ENCODE measurements at places on chromosomes 16 and 17. TPM values are rescaled to one million over a fixed set of nuclear protein-coding genes. Genes with fewer than 3 reads are reported as not detected.

DNA sequence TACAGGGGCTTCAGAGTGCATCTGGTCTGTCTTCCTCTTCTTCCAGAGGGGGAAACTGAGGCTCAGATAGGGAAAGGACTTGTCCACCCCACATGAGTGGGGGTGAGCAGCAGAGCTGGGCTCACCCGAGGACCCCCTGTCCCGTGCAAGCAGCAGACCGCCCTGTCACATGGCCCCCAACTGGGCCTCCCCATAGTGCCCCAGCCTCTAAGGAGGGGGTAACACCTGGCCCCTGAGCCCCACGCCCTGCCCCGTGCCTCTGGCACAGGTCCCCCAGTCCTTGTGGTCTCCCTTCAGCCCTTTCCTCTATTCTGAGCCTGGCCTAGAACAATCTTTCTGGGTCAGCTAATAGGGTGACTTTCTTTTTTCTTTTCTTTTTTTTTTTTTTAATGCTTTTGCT lies 6.5 kb upstream of the NECAB2 start:
- no peaks in the 10 kb centered on the region for H3K27me3 ChIP-seq
- peaks cover 27% of the 10 kb centered on the region for H3K36me3 ChIP-seq

The SCN4A gene
- 3.4 TPM for total RNA-seq

DNA sequence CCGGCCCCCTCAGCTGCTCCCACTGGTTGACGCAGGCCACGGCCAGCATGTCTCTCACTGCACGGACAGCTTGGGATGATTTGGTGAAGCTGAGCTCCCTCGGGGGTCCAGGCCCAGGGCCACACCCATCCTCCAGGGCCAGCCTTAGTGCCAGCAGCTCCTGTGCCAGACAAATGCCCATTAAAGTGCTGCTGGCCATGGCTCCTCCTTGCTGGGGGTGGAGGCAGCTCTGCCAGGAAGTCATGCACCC lies 2.5 kb downstream of the TRIM47 start:
- H3K27me3 ChIP-seq, result no peaks in the 10 kb centered on the region
- peaks cover 27% of the 10 kb centered on the region for H3K4me1 ChIP-seq
- no peak overlapping the region for H3K4me3 ChIP-seq
- DNase-seq, result no peak
- peak overlapping the region; percentile 96 for H3K27ac ChIP-seq

DNA sequence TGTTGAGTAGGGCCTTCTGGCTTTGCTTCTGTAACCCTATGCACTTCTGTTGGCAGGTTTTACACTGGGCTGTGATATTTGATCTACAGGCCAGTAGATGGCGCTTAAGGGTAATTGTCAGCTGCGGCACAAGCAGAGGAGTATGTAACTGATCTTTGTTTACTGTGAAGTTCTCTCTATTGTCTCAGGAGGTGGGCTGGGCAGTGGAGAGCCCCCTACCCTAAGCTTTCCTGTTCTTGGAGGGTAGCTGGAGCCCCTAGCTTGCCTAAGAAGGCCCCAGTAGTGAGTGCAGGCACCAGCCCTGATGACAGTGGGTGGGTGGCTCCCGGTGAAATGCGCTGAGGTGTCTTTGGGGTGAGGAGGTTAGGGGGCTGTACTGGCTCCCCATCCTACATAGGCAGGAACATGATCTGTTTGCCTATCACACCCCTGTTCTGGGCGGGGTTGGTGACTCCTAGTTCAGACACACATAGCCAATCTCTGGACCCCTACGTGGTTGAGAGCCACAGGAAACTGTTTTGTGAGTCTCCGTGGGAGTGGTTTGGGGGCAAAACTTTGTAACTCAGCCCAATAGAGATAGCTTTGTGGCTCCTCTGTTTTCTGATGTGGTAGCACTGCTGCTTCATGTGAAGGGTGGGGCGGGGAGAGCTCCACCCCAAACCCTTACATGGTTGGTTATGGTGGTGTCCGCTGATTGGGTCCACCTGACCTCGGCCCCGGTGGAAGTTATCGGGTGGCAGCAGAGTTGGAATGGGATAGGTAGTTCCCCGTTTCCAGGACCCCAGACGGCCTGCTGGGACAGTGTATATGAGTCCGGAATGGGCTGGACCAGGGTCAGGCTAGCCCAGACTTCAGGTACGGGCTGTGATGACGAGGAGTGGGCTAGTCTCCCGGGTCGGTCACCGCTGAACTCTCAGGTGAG lies 60.4 kb downstream of the SLFN11 start:
- H3K4me1 ChIP-seq, result no peaks in the 10 kb centered on the region
- no peak overlapping the region for H3K27ac ChIP-seq
- no peak overlapping the region for H3K4me3 ChIP-seq

GRCh38 chr16:88686439-88687253 lies at the start of gene SNAI3:
Gene SNAI3, minus strand, starts transcription at chr16:88686507. Its CDS starts 101 bp downstream, at chr16:88686406.
- peak; percentile 91 for DNase-seq
- no peak within 1 kb of the TSS for H3K4me3 ChIP-seq
- H3K27me3 ChIP-seq, result peaks cover 10% of the 10 kb centered on the region
- no peak within 1 kb of the TSS for H3K27ac ChIP-seq
- H3K36me3 ChIP-seq, result no peaks in the 10 kb centered on the region

DNA sequence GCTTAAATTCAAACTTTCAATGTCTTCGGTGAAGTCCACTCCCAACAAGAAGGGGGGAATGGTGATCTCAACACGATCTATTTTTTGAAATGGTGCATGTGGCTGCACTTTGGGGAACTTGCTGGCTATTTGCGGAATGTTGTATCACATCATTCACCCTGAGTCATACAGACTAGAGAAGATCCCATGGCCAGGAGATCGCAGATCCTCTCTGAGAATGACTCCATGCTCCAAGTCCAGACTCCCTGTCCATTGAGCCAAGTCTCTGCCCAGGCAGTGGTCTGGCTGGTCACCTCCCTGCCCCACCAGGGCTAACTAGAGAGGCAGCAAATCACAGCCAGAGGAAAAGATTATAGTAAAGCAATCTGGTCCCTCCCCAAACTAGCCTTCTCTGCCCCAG lies 120.6 kb downstream of the XYLT1 start:
- no peaks in the 10 kb centered on the region for H3K27me3 ChIP-seq
- no peak overlapping the region for H3K27ac ChIP-seq
- H3K4me1 ChIP-seq, result peaks cover 2% of the 10 kb centered on the region
- DNase-seq, result no peak

- H3K4me1 ChIP-seq, result peaks cover 29% of the 10 kb centered on the region
- peak overlapping the region; percentile 74 for H3K27ac ChIP-seq
- peak; percentile 76 for DNase-seq
- no peak overlapping the region for H3K4me3 ChIP-seq
Observed at GRCh38 chr17:4513113-4514032, 14.7 kb downstream of the SPNS2 start.

The AGRP gene
- not detected for total RNA-seq

DNA sequence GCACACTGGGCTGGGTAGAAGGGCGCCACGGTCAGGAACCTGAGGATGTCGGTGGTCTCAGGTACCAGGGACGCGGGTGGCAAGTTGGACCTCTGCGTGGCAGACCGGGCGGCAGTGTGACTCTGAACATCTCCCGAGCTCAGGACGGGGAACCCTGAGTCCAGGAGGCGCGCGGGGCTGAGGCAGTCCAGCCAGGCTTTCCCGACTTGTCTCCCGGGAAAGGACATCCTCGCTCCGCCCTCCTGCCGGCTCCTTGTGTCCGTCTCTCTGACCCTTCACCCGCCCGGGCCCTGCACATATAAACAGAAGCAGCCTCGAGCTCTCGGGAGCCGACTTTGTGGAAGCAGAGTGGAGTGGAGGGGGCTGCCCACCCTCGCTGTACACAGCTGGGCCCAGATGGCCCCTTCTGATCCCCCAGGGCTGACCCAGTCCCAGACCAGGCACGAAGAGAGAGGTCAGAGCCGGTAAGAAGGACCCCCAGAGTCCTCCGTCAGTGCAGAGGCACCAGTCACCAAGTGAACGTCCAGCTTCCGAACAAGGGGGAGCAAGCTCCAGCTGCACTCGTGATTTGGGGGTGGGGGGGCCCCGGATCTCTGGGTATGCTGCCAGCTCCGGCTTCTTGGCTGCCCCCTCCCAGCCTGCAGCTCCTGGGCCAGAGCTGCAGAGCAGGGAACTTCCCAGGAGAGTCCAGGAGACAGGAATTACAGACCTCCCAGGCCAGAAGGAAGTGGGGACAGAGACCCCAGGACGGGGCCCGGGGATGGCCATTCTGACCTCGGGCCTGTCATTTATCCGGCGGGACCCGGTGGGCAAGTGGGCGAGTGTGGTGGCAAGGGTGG lies 8.5 kb upstream of the P2RX1 start:
- no peak overlapping the region for H3K4me3 ChIP-seq
- H3K36me3 ChIP-seq, result no peaks in the 10 kb centered on the region
- H3K4me1 ChIP-seq, result peaks cover 6% of the 10 kb centered on the region
- no peaks in the 10 kb centered on the region for H3K27me3 ChIP-seq
- peak; percentile 63 for DNase-seq

DNA sequence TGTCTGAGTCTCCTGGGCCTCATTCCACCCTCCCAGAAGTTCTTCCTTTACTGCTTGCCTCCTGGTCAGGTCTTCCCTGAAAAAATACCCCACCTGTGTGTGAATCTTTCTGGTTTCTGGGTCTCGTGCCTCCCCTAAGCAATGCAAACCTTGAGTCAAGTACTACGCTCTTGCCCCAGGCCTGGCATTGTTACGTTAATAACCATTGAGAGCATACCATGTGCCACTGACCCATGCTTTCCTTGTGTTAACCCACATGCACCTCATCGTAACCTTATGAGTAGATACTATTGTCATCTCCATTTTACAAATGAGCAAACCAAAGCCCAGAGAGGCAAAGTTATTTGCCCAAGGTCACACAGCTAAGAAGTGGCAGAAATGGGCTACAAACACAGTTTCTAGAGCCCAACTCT lies 25.4 kb upstream of the TOB1 start:
- no peak overlapping the region for H3K4me3 ChIP-seq
- H3K27ac ChIP-seq, result peak overlapping the region; percentile 32
- peaks cover 7% of the 10 kb centered on the region for H3K4me1 ChIP-seq
- no peaks in the 10 kb centered on the region for H3K36me3 ChIP-seq

- peak within 1 kb of the TSS; percentile 80 for H3K27ac ChIP-seq
- peak; percentile 89 for DNase-seq
- H3K4me3 ChIP-seq, result peak within 1 kb of the TSS; percentile 83
- H3K36me3 ChIP-seq, result no peaks in the 10 kb centered on the region
Observed at GRCh38 chr16:71461686-71462648, at the start of gene ZNF23. Gene ZNF23, minus strand, starts transcription at chr16:71462247. Its CDS starts 5,451 bp downstream, at chr16:71456796.

- no peaks in the 10 kb centered on the region for H3K36me3 ChIP-seq
- H3K27ac ChIP-seq, result peak overlapping the region; percentile 74
- H3K27me3 ChIP-seq, result no peaks in the 10 kb centered on the region
- peak overlapping the region; percentile 59 for H3K4me3 ChIP-seq
Observed at GRCh38 chr16:11669380-11670146, 1.3 kb downstream of the SNN start.

DNA sequence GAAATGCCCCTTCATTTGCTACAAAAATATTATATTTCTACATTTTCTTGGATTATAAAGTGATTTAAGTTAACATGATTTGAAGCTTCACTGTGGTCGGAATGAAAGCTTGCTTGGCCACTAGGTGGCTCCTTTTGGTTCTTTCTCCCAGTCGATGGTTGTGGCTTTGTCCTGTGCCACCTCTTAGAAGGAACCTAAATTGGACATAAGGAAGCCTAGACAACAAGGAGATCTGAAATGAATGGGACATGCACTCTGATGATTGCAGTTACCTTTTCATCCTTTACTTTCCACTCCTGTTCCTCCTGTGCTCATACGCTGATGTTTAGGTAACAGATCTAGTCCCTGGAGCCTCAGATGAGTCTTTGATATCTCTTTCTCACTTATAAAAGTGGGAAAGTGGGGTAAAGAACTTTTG lies 39.2 kb downstream of the FTO start:
- DNase-seq, result no peak
- peaks cover 3% of the 10 kb centered on the region for H3K4me1 ChIP-seq
- H3K27ac ChIP-seq, result no peak overlapping the region
- no peaks in the 10 kb centered on the region for H3K36me3 ChIP-seq

DNA sequence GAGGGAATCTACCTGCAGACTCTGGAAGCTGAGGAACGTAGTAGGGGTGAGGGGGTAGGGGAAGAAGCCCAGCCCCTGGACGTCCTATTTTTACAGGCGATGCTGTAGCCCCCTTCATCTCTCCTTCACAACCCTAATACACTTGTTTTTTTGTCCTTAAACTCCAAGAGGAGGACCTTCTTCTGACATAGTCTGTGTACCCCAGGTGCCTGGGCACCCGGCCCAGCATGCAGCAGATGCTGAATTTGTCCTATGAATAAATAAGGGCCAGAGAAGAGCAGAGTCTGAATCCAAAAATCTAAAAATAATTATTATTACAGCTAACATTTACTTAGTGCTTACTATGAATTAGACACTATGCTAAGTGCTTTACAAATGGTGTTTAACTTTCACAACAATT lies 5.1 kb downstream of the KIF18B start:
- no peaks in the 10 kb centered on the region for H3K36me3 ChIP-seq
- no peaks in the 10 kb centered on the region for H3K27me3 ChIP-seq
- no peak overlapping the region for H3K27ac ChIP-seq
- H3K4me1 ChIP-seq, result peaks cover 4% of the 10 kb centered on the region
- H3K4me3 ChIP-seq, result no peak overlapping the region

The CD300E gene
- 2.5 TPM for total RNA-seq

DNA sequence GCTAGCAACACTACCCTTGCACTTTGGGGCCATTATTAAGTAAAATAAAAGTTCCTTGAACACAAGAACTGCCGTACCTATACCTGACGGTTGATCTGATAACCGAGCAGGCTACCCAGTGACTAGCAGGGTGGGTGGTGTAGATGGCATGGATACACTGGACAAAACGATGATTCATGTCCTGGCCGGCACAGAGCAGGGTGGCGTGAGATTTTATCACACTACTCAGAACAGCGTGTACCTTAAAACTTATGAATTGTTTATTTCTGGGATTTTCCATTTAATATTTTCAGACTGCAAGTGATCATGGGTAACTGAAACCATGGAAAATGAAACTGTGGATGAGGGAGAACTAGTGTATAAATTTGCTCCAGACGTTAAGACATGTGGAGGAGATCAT lies 41.0 kb upstream of the MSI2 start:
- DNase-seq, result no peak
- H3K27me3 ChIP-seq, result no peaks in the 10 kb centered on the region
- no peak overlapping the region for H3K4me3 ChIP-seq
- no peaks in the 10 kb centered on the region for H3K4me1 ChIP-seq
- no peaks in the 10 kb centered on the region for H3K36me3 ChIP-seq
- H3K27ac ChIP-seq, result no peak overlapping the region

DNA sequence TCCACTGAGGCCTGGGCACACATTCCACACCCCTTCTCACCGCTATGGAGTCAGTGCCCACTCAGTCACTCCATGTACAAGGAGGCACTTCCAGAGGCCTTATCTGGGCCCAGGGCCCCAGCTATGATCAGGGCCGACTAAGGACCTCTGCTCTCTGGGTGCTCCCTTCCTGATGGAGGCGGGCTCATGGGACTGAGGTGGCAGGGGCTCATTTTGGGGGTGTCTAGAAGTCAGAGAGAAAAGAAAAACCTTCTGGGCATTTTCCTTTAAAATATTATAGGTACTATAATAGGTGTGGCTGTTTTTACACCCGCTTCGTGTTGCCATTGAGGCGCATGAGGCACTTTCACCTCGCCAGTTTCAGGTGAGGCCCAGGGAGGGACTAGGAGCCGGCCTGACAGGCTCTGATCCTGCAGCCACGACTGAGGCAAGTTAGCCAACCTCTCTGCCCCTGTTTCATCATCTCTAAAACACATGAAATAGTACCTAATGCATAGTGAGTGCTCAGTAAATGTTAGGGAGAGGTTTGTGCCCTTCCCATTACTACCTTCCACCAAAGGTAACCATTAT lies 14.4 kb downstream of the B9D1 start:
- H3K27ac ChIP-seq, result no peak overlapping the region
- DNase-seq, result no peak
- H3K4me3 ChIP-seq, result no peak overlapping the region
- no peaks in the 10 kb centered on the region for H3K36me3 ChIP-seq
- no peaks in the 10 kb centered on the region for H3K4me1 ChIP-seq
- H3K27me3 ChIP-seq, result no peaks in the 10 kb centered on the region

- no peak for DNase-seq
- no peak overlapping the region for H3K27ac ChIP-seq
- no peaks in the 10 kb centered on the region for H3K36me3 ChIP-seq
- H3K4me3 ChIP-seq, result no peak overlapping the region
Observed at GRCh38 chr16:28092721-28093384, 29.3 kb upstream of the GSG1L start.

The AIPL1 gene
- not detected for total RNA-seq

Measured in kidney (tissue), 22 donors.